Activated naive CD8-positive, alpha-beta T cell treated with anti-CD3 and anti-CD28 coated beads, Interleukin-2, amount 10 ng/mL, durations not matched to agents 7 days and 5 days (primary cell): ENCODE measurements at places on chromosomes 7 and 10. TPM values are rescaled to one million over a fixed set of nuclear protein-coding genes. Genes with fewer than 3 reads are reported as not detected.

DNA sequence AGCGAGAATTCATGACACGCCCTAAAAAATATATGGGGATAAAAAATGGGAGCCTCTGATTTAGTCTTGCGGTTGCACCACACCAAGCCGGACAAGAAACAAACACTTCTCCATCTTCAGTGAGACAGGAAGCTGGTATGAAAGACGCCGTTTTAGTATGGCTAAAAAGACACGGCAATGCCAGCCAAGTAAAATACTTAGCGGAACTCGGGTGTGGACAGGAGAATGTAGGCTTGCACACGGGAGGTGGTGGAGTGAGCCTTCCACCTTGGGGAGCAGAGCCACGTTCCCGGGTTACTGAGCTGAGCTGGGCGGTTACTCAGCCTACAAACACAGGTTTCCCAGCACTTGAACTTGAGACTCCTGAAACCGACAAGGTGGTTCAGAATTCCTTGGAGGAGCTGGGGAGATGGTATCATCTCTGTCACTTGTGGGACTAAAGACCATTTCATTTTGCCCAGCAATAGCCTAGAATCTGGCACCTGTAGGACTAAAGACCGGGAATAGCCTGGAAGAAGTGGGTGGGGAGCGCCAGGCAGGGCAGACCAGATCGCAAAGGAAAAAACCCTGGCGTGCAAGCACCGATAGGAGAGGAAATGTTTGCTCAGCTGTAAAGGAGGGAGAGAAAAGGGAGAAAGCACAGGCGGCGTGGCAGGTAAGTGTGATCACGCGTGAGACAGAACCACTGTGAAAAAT is 34.8 kb upstream of the SEPHS1 start:
- DNase-seq: no peak

GRCh38 chr10:123536176-123536845 is 129.8 kb upstream of the GPR26 start:
- no peak for DNase-seq

Gene FUOM
- 15.4 TPM for total RNA-seq

GRCh38 chr10:120749856-120750566 is 101.2 kb upstream of the WDR11 start:
- DNase-seq: no peak

DNA sequence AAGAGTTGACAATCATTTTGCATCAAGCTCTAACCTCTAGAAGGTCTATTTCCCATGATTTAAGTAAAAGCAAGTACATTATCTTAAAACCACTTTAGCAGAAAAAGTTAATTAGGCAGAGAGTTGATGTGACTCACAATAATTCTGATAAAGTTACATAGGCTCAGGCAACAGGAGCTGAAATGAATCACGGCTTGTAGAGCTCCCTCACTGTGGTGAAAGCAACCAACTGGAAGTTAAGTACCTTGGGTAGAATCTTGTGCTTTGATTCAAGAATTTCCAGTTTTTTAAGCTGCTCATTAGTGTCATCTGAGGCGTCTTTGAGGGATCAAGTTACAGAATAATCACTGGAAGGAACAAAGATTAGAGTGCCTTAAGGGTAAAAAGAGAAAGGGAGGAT is 68.9 kb upstream of the NFE2L3 start:
- no peak for DNase-seq

GRCh38 chr7:141074997-141075396 is 1.1 kb downstream of the TMEM178B start:
- DNase-seq: no peak

GRCh38 chr10:97542169-97543024 is 30.2 kb upstream of the ANKRD2 start:
- DNase-seq: no peak

GRCh38 chr7:158651968-158652565 is 52.5 kb downstream of the NCAPG2 start:
- DNase-seq: no peak

Gene PRSS1
- not detected for total RNA-seq

GRCh38 chr7:26237035-26237807 is 35.7 kb downstream of the CBX3 start:
- DNase-seq: no peak

- no peak for DNase-seq
Measured at GRCh38 chr7:106463851-106464611, 179.2 kb upstream of the NAMPT start.

DNA sequence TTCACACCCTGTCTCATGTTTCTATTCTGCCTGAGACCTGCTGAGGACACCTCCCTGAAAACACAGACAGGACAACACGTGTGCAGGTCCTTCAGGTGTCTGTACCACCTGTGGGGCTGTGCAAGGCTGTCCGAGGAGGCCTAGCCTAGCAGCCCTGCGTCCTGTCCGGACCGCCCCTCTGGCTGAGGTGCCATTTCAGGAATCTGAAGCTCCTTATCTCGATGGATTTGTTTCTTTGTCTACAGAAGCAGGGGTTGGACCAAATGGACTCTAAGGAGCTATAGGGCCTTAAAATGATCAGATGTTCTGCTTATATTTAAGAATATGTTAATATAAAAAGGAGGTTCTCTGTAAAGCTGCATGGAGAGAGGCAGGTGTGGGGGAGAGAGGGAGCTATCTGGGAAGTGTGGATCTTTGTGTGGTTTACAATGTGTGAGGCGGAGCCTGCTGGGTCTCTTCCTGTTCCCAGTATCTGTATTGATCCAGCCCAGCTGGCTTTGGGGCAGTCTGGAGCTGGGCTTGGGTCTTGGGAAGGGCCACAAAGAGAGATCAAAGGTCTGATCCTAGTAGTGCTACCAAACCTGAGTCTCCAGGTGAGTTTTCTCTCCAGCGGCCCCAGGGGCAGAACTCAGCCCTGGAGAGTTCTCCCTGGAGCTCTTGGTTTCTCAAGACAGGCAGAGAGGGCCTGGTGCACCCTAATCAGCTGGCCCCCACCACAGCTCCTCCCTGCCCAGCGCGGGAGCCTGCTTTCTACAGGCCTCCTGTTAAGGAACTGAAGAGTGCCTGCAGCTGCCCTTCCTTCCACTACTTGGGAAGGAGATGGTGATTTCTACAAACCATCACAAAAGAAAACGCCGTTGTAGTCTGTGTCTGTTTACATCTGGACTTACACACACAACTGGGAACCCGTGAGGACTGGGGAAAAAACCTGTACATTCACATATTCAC is 3.4 kb upstream of the MNX1 start:
- DNase-seq: no peak

Gene PRDX3
- total RNA-seq: 99.3 TPM
